ENCODE measurements at places on chromosomes 7 and 10.

GRCh38 chr7:103297837-103298179 is 573 bp downstream of the PMPCB start:
- DNase-seq: no peak

GRCh38 chr10:77180794-77181193 is 456.8 kb downstream of the KCNMA1 start:
- no peak for DNase-seq

DNA sequence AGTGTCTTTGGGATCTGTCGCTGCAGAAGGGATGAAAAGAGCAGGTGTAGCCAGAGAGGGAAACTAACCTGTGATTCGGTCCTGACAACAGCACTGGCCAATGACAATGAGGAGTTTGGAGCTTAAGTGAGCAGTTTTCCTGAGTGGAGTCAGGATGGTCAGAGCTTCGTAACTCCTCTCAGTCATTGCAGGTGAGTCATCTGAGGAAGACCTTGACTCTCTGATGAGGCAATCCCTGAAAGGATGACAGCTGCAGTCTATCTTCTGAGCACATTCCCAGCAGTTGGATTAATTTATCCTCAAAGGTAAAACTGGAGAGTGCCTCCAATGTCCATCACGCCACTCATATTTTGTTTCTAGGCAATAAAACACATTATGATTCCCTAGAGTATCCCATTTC is 401.9 kb downstream of the POM121L12 start:
- no peak for DNase-seq

- DNase-seq: no peak
Measured at GRCh38 chr10:74752371-74753040, 73.9 kb upstream of the KAT6B start.

- DNase-seq: no peak
Measured at GRCh38 chr10:61984803-61985418, 83.4 kb downstream of the ARID5B start.

- DNase-seq: no peak
Measured at GRCh38 chr10:119940487-119940886, 48.0 kb downstream of the SEC23IP start.

DNA sequence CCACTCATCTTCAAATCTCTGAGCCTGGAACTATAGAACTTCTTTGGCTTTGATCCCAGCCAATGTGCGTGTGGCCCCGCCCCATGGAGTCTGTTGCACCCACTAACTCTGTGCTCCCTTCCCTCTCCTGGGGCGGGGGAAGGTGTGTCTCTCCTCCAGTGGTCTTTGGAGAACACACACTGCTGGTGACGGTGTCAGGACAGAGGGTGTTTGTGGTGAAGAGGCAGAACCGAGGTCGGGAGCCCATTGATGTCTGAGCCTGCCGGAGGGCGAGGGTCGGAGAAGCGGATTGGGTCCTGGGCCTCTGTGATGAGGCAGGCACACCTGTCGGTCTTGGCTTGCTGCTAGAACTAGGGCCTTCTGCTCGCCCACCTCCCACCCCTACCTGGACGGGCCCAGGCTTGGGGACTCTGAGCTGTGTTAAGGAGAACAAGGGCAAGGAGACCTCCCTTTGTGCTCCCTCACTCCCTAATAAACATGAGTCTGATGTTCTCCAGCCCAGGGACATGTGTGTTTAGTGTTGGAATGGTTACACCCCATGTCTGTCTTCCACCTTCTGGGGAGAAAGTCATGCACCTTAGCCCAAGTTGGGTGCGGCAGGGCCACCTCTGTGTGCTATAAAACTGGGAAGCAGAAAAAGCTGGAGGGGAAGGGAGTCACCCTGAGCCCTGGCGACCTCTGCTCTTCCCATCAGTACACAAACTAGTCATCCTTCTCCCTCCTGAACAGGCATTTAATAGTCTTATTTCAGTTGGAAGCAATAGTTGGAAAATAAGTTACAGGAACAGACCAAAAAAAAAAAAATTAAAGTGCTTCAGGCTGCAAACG is 4.6 kb downstream of the TRAPPC14 start:
- DNase-seq: no peak

DNA sequence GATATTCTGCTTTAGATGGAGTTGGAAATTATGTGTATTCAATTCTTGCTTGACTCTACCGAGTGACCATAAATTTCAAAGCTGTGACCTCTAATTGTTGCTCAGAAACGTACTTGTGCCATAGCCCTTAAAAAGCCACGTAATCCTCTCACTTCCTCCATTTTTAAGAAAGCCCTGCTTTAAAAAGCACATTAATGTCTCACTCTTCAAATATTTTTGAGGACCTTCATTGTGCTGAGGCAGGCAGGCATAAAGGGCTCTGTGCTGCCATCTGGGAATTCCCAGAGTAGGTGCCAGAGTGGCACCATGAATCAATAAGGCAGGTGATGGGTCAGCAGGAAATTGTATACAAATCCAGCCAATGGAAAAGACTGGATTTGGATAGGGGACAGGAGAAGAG is 97.7 kb upstream of the FAM204A start:
- no peak for DNase-seq

GRCh38 chr7:80284855-80285254 is 150.2 kb downstream of the GNAI1 start:
- DNase-seq: no peak

- peak; percentile 20 for DNase-seq
Measured at GRCh38 chr10:103845972-103846371, 9.4 kb downstream of the SH3PXD2A start.

GRCh38 chr10:1559311-1559710 is 178.0 kb downstream of the ADARB2 start:
- no peak for DNase-seq

DNA sequence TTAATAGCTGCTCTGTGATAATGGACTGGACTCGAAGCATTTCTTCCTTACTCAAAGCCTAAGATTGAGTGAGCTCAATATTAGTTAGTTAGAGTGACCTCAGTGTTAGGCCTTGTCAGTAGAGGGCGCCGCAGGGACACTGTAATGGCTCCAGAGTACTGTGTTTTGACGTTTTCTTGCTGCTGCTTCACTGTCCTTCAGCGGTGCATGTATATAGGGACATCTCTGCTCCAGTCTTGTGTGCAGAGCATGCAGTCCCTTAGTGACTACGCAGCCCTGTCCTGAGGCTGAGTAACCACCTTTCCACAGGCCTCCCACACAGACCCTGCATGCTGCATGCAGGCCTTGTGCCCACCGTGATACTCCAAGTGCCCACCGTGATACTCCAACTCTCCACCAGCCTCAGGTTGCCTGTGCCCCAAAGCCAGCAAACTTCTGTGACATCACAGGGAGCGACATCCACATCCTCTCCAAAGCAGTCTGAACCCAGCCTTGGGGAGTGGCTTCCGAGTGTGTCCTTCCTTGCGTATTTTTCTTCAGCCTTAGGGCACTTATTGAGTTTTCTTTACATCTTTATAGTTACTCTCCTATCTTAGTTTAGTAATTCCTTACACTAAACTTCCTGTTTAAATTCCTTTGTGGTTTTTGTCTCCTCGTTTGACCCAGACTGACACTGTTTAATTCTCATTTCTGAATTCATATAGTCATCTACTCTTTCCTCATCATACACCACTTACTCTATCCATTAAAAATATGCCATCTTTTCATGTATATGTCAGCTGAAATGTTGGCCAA is 118.2 kb downstream of the JAZF1 start:
- DNase-seq: peak; percentile 75

DNA sequence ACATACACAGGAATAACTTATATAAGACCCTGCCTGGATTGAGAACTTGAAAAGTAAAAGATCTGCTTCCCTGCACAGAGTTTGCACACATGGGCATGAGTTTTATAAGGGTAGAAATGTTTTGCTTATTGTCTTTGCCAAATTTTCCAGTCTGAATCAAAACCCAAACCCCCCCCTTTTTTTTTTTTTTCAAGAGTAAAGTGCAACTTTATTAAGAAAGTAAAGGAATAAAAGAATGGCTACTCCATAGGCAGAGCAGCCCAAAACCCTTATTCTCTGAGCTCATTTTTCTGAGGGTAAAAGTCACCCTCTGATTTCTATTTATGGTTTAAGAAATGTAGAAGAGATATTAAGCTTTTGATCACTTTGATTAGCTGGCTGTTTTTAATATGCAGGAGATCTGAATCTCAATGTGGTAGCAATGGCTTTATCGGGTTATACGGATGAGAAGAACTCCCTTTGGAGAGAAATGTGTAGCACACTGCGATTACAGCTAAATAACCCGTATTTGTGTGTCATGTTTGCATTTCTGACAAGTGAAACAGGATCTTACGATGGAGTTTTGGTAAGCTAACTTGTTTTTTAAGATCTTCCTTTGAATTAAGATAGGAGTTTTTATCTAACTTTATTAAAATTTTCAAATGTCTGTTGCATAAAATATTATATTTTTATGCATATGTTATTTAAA is 18.7 kb downstream of the MIOS start:
- DNase-seq: no peak

GRCh38 chr7:97017192-97018125 is 7.2 kb downstream of the DLX5 start:
- no peak for DNase-seq

DNA sequence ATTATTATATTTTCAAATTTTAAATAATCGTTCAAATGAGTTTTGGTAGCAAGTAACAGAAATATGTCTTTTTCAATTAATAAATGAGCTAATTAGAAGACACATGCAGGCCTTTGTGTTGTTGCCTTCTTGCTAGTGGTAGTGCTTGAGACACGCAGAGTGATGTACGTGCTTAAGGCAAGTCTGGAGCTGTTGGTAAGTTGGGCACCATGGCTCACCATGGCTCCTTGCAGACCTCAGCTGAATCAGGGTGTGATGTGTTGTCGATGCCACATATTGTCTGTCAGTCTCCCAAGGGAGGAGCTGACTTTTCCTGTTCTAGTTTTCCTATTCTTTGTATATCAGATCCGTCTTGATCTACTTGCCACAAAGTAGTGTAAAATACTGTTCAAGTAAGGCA is 8.3 kb downstream of the CDK14 start:
- no peak for DNase-seq

GRCh38 chr7:34192906-34193305 is 287.6 kb downstream of the BMPER start:
- DNase-seq: no peak

GRCh38 chr7:98078197-98078870 is 28.3 kb upstream of the LMTK2 start:
- DNase-seq: no peak

DNA sequence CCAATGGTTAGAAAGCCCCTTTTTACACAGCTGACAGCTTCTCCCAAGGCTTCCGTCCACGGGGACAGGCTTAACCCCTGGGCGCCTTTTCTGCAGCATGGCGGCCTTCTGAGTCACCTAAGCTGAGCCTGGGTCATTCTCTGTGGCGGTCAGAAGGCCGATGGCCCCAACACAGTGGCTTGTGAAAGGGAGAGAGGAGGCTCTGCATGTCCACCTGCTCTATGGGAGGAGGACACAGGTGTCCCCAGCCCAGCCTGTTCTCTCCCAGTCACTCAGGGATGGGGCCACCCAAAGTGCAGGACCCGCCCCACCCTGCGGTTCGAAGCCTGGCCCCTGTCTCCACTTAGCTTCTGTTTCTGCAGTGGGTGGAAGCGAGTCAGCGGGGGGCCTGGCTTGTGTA is 20.4 kb upstream of the TTYH3 start:
- no peak for DNase-seq

- DNase-seq: no peak
Measured at GRCh38 chr10:44393834-44394547, 9.1 kb upstream of the CXCL12 start.

- no peak for DNase-seq
Measured at GRCh38 chr7:147721962-147722830, 868.4 kb upstream of the C7orf33 start.

DNA sequence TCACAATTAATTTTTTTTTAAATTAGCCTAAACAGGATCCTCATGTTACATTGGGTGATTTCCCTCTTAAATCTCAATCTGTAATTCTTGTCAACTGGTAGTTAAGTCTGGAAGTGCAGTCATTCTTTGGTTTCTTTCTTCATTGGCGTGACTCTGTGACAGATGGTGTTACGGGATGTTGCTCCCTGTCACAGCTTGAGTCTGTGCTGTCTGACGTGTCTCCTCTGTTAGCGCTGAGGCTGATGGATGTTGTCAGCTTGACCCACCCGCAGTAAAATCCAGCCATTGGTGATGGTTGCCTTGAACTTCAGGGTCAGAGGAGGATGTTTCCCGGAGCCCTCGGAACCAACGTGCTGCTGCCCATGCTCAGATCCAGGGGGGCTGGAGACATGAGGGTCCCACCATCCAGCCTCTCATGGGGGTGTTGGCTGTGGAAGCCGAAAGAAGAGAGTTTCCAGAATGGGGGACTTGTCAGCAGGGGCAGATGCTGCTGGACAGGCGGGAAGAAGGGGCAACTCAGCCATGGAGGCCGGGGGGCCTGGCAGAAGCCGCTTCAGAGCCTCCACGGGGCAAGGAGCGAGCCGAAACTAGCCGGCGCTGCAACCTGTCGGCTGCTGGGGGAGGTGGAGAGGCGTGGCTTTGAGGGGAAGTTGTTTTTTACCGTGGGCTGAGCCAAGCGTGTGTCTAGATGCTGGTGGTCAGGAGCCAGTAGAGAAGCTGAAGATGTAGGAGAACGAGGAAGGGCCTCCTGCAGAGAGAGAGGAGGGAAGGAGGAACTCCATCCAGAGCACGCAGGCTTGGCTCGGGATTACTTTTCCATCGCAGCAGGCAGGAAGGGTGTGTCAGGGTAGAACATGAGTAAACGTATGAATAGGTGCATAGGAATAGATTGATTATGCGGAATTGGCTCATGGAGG is 3.5 kb downstream of the SUN1 start:
- DNase-seq: no peak

DNA sequence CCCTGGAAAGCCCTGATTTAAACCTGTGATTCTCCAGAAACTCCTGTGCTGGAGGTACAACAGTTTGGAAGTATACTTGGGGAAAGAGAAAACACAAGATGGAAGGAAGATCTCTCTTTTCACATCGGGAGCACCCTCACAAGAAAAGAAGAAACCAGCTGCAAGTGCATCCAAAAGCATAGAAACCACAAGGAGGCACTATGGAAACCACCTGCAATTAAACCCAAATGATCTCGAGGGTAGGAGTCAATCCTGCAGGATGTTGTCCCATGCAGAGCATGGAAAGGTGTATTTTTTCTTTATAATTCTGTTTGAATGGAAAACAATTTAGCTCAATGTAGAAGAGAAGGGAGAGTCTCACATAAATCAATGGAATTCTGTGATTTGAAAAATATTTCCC is 210.5 kb downstream of the TWIST1 start:
- DNase-seq: no peak

GRCh38 chr10:102813734-102814452 is 23.3 kb downstream of the CYP17A1 start:
- DNase-seq: no peak

DNA sequence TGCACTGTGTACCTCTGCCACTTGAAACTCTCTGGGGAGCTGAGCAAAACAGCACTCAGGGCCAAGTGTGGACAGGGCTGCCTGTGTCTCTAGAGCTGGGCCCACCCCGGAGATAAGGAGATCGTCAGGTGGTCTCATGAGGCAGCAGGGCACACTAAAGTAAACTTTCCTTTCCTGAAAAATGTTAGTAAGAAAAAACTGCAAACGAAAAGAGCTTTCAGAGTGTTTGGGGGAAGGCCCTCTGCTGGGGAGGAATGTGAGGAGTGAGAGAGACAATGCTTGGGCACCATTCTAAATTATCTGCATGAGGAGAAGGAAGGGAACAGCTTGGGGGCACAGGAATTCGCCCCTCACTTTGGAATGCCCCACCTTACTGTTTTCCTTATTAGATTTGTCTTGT is 127.7 kb downstream of the ATXN7L1 start:
- DNase-seq: no peak
